Liver (tissue), 10 donors: ENCODE measurements at places on chromosomes 6 and 20. TPM values are rescaled to one million over a fixed set of nuclear protein-coding genes. Genes with fewer than 3 reads are reported as not detected.
A peak's percentile ranks its signal among the peaks of the same experiment; 100 is the strongest.

The SYCP2 gene
- total RNA-seq, result 0.84 TPM

The JPH2 gene
- total RNA-seq, result 0.09 TPM

The AVP gene
- total RNA-seq, result not detected

The OR12D3 gene
- total RNA-seq, result not detected

The CALHM4 gene
- total RNA-seq, result not detected

DNA sequence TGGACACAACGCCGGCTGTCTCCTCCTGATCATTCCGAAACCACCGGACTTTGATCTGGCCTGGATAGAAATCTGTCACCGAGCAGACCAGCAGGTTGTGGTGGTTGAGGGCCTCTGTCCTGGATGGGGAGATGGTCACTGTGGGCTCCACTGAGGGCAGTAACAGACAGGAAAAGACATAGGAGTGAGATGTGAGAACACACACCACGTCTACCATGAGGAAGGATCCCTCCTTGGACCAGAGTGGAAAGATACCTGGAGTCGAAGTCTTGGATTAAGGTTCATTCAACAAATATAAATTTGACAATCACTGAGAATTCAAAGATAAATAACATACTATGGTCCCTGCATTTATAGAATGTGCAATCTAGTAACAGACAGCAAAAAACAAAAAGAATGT, 4.4 kb downstream of the HLA-DQB1 start:
- DNase-seq, result no peak

GRCh38 chr20:23296841-23297701, 53.5 kb upstream of the NXT1 start:
- no peak for DNase-seq

GRCh38 chr6:14732844-14733757, 512.8 kb upstream of the JARID2 start:
- DNase-seq, result no peak

- DNase-seq, result no peak
Measured at GRCh38 chr6:31896856-31897611, 464 bp downstream of the EHMT2 start.

DNA sequence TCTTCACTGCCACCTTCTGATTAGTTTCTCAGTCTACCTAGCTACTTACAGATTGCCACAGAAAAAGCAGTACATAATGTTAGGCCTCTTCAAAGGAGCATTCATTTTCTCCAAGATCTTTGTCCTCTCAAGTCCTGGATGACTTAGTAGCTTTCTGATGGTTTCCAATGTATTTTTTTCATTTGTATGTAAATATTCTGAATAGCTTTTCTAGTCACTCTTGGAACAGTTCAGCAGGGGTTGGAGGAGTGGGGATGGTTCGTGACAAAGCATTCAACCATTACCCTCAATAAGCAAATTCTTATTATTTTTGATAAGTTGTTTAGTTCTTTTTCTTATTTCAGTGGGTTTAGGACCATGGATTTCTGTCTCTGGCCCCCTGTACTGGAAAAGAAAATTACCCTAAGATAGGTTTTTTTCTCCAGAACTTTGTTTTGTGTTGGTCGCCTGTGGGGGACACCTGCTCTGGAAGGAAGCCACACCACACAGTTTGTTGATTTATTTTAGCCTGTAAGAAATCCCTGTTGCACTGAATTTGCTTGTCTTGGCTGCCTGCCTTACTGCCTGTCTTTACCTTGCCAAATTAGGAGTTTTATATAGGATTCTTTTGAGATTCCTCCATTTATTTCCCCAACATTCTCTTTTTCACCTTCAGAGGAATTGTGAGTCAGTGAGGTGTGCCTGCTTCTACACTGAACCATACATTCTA, 247.9 kb downstream of the RFPL4B start:
- DNase-seq, result no peak

- peak; percentile 76 for DNase-seq
Measured at GRCh38 chr20:33299111-33299603, 16.1 kb downstream of the BPIFB1 start.
